ENCODE measurements at places on chromosomes 1 and 21. TPM values are rescaled to one million over a fixed set of nuclear protein-coding genes. Genes with fewer than 3 reads are reported as not detected.

The SPRR1B gene
- not detected for polyA plus RNA-seq

DNA sequence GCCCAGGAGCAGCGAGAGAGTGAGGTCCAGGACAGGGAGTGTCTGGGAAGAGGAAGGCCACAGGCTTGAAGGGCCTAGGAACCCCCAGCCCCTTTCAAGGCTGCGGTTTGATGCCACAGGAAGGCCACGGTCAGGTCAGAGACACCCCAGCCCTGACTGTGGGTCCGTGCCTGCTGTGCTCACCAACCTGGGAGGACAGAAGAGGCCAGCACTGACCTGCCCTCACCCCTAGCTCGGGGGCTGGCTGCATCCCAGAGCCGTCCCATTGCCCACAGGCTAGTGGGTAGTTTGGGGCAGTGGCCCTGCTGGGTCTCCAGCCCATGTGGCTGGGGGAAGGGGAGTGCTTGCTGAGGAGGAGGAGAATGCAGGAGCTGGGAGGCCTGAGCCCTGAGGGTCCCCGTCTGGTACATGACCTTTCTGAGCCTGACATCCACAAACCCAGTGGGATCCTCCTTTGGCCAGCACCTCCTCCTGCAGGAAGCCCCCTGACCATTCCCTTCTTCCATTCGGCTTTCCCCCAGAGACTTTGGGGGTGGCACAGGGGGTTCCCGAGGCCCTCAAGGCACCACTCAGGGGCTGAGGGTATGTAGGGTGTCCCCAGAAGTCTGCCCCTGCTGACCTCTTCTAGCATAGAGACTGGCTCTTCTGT is 54.3 kb downstream of the WNT9A start:
- peaks cover 9% of the 10 kb centered on the region for H3K4me1 ChIP-seq
- H3K27me3 ChIP-seq, result no peaks in the 10 kb centered on the region
- no peak overlapping the region for H3K4me3 ChIP-seq
- DNase-seq, result no peak
- H3K27ac ChIP-seq, result no peak overlapping the region

- H3K27me3 ChIP-seq, result no peaks in the 10 kb centered on the region
- H3K4me1 ChIP-seq, result no peaks in the 10 kb centered on the region
- H3K4me3 ChIP-seq, result no peak overlapping the region
- no peaks in the 10 kb centered on the region for H3K36me3 ChIP-seq
- H3K27ac ChIP-seq, result no peak overlapping the region
These were observed 808.6 kb upstream of the ADGRL4 start for GRCh38 chr1:79815115-79815514.

GRCh38 chr1:85396194-85396593 is 68.8 kb downstream of the DDAH1 start:
- no peak overlapping the region for H3K4me3 ChIP-seq
- DNase-seq, result no peak
- H3K27me3 ChIP-seq, result no peaks in the 10 kb centered on the region
- no peaks in the 10 kb centered on the region for H3K4me1 ChIP-seq

DNA sequence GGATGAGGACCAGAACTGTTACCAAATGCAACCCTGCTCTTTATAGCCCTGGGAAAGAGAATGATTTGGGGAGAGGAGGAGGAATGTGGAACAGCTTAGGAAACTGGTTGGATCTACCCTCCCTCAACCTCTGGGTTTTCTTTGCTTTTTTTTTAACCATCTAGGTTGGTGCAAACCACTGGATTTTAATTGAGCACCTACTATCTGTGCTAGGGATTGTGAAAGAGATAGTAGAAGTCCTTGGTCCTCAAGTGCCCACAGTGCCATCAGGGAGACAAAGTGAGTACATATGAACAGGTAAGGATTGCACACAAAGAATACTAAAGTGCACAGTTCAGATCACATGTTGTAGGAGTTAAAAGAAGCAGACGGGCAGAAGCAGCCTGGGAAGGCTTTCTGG is 4.7 kb downstream of the TAGLN2 start:
- peak overlapping the region; percentile 96 for H3K4me3 ChIP-seq
- no peaks in the 10 kb centered on the region for H3K27me3 ChIP-seq
- H3K36me3 ChIP-seq, result peaks cover 56% of the 10 kb centered on the region

DNA sequence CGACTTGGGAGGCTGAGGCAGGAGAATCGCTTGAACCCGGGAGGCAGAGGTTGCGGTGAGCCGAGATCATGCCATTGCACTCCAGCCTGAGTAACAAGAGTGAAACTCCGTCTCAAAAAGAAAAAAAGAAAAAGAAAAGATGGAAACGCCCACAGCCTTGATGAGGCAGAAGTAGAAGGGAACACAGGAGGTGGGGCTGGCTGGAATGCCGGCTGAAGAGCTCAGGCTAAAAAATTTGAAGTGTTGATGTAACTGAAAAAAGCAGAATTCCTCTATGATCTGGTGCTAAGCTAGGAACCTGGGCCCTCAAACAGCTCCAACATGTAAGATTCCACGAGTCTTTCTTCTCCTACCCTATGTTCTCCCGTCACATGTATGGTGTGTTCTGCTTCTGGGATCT is 53.6 kb downstream of the SLC66A1 start:
- peaks cover 42% of the 10 kb centered on the region for H3K36me3 ChIP-seq
- H3K4me3 ChIP-seq, result no peak overlapping the region
- no peak for DNase-seq
- H3K27me3 ChIP-seq, result no peaks in the 10 kb centered on the region
- no peak overlapping the region for H3K27ac ChIP-seq
